Urinary bladder (tissue), 4 donors: ENCODE measurements at places on chromosomes 13 and 19. TPM values are rescaled to one million over a fixed set of nuclear protein-coding genes. Genes with fewer than 3 reads are reported as not detected.

ZNF708 gene
- total RNA-seq = 37.9 TPM

TMEM238 gene
- not detected for total RNA-seq

ZNF723 gene
- total RNA-seq = not detected

PCDH17 gene
- 12.4 TPM for total RNA-seq

NCLN gene
- total RNA-seq = 10.5 TPM

FLT1 gene
- total RNA-seq = 37.5 TPM

MYBPC2 gene
- 0.69 TPM for total RNA-seq

FRY gene
- total RNA-seq = 45.9 TPM

ZNF560 gene
- total RNA-seq = 0.21 TPM

VSTM2B gene
- total RNA-seq = not detected
